ENCODE measurements at places on chromosomes 2 and 18.

GRCh38 chr2:167761465-167762136, 485.8 kb downstream of the STK39 start:
- DNase-seq: no peak

DNA sequence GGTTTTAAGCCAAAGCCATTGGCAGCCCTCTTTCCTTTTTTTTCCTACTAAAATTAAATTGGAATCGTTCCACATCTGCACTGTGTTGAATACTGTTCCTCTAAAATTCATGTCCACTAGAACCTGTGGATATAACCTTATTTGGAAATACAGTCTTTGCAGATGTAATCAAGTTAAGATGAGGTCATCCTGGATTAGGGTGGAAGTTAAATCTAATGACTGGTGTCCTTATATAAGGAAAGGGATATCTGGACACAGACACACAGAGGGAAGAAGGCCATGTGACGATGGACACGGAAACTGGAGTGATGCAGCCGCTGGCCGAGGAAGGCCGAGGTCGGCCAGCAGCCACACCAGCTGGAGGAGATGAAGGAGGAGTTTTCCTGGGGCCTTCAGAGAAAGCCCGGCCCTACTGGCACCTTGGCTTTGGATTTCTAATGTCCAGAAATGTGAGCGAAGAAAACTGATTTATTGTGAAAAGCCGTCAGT, 49.4 kb downstream of the LONRF2 start:
- DNase-seq: no peak

DNA sequence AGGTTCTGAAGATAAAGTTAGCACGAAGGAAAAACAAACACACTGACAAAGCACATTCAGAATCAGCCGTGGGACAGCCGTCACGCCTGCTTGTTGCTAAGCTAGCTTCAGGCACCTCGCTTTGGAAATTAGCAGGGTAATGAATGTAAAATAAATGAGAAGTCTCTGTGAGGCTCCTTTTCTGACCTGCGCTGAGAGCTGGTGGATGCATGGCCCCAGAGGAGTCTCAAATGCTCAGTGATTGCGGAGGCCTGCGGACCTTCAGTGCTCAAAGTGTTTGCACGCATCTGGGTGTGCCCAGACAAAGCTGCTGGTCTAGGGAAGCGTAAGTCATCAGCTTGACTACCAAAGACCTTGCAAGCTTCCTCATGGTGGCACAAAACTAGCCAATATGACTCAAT, 50.6 kb downstream of the CD8B2 start:
- no peak for DNase-seq

GRCh38 chr2:44358503-44358902, 2.8 kb downstream of the PREPL start:
- peak; percentile 79 for DNase-seq

- DNase-seq: no peak
These were observed 140.7 kb downstream of the NCK2 start for GRCh38 chr2:105885456-105885855.

DNA sequence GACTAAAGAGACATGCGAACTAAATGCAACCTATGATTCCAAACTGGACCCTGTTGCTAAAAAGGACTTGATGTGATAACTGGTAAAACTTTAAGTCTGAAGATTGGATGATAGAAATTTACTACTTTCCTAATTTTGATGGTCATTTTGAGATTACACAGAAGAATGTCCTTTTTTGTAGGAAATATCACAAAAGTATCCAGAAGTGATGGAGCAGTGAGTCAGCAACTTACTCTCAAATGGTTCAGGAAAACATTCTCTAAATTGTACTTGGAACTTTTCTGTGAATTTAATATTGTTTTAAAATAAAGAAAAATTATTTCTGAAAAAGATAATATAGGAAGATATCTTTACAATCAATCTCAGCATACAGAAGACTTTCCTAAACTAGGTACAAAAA, 19.9 kb downstream of the MBOAT2 start:
- DNase-seq: no peak

DNA sequence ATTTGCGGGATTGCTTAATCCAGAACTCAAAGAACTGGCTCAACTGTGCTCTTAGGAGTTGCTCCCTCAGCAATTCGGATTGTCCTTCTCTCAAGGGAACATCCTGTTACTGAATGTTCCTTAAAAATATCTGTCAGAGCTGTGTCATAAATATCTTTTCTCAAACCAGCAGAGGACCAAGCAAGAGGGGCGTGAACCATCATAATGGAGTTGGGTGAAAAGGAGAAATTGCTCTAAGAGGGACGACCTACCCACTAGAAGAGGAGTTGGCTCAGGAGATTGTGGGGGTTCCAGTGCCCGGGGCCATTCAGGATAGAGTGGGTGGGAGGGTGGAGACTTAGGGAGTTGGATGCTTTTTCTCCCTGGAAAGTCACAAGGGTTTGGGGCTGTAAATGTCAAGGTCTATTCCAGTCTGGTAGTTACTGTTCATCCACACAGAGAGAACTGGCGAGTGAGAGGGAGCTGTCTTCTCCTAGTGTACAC, 59.5 kb downstream of the MERTK start:
- no peak for DNase-seq

GRCh38 chr2:29920130-29920577, 1.2 kb downstream of the ALK start:
- DNase-seq: no peak

GRCh38 chr2:60379684-60380083, 173.8 kb downstream of the BCL11A start:
- DNase-seq: no peak

DNA sequence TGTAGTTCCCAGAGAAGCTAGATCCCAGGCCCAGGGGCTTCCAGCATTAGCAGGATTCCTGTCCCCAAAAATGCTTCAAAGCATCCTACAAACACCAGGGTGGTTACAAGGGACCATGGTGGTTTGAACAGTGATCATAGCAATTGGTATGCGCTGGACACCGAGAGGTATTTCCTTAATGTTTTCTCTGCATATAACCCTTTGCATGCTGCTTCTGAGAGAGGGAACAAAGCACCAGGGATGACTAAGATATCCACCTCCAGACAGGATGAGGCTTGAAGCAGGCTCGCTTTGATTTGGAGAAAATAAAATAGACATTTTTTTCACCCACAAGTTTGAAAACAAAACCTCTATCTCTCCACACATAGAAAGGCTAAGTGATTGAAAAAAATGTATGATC, 50.5 kb upstream of the TSPYL6 start:
- DNase-seq: no peak

DNA sequence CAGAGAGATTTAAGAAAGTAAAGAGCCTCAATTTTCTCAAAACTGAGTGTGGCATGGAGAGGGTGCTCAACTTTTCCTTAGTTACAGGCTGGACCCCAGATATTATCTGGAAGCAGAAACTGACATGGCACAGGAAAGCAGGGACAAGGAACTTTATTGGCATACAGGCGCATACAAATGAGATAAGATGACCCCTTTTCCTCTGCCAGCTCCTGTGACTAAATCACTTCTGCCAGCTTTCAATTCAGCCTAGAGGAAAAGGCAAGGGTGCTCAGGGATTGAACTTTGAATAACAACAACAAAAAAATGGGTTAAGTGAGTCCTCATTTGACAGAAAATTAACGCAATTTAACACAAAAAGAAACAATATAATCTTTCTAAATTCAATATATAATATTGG, 262.9 kb downstream of the CD226 start:
- no peak for DNase-seq

DNA sequence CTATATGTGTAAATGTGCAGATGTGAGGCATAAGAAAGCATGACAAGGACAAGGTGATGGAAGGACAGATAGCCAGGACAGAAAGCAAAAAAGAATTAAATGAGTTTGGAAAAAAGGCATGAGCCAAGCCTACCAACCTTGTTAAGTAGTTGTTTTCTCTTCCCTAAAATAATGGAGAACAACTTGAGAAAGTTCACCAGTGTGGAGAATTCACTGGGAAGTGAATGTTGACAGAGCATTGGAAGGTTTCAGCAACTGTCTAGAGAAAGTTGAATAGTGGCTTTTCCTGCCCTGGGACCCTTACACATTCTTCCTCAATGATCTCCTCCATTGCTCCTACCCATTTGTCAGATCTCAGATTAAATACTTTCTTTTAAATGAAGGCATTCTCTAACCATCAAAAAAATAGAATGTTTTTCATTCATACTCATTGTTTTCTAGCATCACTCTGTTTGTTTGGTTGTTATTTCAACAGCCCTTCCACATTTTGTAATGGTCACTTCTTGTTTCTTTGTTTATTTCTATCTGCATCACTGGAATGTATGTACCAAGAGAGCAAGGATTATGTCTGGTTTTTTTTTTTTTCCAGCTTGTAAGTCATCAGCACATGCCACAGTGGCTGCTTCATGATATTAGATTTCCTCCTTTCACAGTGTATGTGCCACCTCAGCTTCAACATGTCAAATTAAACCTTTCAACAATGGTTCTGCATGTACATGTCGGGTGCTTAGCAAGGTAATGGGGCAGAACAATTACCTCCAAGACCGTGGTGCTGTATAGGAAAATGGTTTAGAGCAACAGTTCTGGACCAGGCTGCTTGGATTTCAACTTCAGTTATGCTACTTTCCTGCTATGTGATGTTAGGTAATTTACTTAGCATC, 586.0 kb upstream of the VRK2 start:
- DNase-seq: no peak

DNA sequence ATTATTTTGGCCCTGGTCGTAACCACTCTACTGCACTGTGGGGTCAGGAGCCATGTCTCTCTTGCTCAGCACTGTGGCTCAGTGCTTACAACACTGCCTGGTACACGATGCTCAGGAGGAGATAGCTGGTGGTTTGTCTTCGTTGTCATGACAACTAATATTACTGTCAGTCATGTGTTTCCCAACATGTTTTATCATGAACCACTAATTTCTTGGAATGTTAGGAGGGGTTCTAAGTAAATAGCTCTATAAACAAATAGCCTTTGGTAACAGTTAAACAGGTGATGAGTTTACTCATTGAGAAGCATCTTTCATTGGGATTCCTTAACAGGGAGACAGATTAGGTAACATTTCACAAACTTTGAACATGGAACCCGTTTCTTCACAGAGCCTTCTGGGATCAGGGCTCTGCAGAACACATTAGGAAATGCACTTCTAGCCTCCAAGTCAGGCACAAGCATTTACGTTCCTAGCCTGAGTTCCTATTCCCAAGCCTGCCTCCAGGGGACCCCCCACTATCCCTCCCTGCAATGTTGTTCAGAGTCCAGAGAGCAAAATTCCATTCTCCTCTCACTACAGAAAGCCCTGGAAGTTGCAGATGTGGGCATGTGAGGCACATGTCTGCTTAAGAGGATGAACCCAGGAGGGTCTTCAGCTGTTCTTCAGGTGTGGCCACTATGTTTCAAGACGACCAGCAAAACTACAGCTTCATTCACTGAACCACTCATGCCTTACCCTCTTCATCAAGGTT, 6.4 kb upstream of the RBM44 start:
- no peak for DNase-seq

DNA sequence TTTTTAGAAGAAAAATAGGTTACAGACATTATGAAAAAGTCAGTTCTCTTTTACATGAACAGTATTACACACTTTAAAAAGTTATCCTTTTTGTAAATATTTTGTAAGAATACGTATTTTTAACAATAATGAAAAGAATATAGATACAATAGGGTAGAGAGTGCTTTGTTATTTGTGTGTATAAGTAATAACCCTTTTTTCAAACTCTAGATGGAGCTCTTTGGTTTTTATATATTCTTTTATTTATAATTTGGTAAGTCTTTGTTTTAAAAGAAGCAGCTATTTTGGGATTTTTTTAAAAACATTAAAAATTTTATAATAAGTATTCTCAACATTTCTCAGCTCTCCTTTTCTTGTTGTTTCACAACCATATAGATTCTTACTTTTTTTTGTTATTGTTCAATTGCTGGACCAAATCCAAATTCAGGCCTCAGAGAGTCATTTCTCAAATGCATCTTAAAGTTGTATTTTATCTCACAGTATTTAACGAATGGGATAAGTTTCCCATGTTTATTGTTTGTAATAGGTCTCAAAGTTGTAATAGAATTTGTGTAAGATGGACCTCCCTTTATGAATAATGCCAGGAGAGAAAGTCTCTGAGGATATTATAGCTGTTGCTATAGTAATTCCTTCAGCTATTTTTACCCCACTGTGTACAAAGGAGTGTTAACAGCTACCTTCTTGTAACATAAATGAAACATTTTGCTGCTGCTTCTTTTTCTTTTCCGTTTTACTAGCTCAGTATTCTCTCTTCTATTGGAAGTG, 46.4 kb downstream of the ACYP2 start:
- no peak for DNase-seq

DNA sequence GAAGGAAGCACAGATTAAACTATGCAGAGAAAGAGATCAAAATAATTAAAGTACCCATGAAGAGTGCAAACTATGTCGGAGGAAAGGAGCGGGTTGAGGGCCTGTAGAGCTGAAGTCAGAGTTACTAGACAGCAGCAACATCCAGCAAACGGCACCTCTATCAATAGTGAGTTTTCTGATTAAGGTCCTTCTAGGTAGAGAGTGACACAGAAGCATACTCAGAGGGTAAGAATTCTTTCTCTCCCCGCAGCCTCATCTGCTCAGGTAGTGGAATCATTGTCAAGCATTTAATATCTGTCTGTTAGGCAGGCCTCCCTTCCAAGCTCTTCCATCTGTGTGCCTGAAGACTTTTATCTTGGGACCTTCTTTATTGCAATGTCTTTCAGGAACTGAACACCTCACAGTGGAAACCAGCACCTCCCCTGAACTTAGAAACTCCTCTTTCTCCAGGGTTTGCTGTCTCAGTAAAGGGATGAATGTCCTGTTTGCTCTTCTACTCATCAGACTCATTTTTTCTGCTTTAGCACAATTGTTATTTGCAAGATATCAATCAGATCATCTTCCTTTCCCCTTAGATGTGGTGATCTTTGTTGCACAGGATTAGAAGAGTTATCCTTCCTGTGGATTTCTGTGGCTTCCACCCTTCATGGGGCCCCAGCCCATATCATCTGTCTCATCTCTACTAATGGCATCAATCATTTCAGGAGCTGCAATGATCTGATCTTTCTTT, 28.8 kb downstream of the SP140 start:
- no peak for DNase-seq

DNA sequence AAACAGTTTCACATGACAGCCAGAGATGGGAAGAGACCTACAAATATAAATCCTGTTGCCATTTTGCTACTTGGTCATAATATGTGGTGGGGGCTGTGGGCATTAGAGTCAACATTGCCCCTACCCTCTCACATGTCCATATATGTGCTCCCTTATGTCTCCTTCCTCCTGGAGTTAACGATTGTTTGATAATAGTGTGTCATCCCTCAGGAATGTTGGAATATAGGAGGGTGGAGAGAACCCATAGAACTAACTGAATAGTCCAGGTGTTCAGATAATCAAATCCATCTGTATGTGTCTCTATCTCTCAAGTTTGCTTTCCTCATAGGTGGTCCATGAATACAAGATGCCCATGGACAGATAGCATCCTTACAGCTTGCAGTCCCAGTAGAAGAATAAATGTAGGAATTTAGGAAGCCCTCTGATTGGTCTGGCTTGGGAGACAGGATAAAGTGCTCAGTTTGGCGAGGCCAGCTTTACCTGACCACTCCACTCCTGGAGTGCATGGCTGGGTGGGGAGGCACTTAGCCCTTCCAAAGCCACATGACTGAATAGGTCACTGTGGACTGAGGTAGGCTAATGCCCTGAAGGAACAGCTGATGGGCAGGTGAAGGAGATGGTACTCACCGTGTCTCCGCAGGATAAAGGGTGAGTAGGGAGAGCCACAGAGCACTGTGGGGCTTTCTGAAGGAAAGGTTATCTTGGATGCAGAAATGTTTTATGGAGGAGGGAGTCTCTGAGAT, 166.9 kb downstream of the CDCA7 start:
- DNase-seq: no peak

- no peak for DNase-seq
These were observed 28.1 kb downstream of the MMADHC start for GRCh38 chr2:149559341-149560068.

GRCh38 chr2:183998797-183999190, 599.5 kb upstream of the ZNF804A start:
- DNase-seq: no peak

Data from DMS79 (cell line).